Vagina (tissue), 2 donors: ENCODE measurements at places on chromosomes 5 and 9. TPM values are rescaled to one million over a fixed set of nuclear protein-coding genes. Genes with fewer than 3 reads are reported as not detected.
A peak's percentile ranks its signal among the peaks of the same experiment; 100 is the strongest.

The PCDHA12 gene
- total RNA-seq: 0.25 TPM

GRCh38 chr5:6722015-6722414, 8.8 kb downstream of the TENT4A start:
- DNase-seq: no peak

- DNase-seq: no peak
These were observed 99.6 kb upstream of the RAPGEF1 start for GRCh38 chr9:131839281-131840084.

- DNase-seq: no peak
These were observed 75.0 kb upstream of the NIPBL start for GRCh38 chr5:36801523-36801922.

DNA sequence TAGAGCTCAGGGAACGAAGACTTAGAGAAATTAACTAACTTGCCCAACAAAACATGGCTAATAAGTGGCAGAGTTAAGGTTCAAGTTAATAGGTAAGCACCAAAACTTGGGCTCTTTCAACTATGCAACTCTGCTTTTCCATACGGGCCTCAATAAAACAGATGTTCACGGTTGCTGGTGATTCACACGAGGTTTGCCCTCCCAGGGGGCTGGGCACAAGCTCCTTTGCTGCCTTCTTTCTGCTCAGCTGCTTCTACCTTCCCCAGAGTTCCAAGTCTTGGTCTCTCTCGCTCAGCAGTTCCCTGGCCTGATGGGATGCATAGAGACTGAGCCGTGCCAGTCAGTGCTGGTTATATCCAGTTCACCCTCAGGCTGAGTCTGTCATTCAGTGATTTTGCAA, 217.9 kb downstream of the SREK1 start:
- DNase-seq: no peak

DNA sequence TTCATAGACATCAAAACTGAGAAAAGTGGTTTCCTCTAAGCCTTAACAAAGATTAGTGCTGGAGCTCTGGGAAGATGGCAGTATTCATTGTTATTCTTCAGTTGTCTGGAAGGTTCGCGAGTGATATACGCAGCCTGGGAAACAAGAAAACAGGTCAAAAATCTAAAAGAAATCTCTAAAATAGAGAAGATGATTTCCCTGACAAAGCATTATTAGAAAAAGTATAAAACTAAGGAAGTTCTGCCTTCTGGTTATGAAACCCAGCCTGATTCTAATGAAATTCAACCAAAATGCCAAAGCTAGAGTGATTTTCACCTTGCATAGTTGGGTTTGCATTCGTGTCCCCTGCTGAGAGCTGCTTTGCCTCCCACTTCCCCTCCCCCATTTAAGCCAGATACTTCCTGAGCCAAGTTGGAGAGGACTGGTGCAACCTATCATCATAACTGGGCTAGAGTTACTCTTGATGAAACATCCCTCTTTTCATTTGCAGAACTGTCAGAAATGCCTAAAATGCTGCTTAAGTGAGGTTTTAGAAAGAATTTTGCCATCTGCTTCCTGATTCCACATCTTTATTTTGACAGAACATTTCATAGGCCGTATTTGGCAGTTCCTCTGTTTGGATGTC, 48.4 kb downstream of the NDFIP1 start:
- DNase-seq: no peak

GRCh38 chr5:107253246-107253645, 417.5 kb downstream of the EFNA5 start:
- DNase-seq: no peak

DNA sequence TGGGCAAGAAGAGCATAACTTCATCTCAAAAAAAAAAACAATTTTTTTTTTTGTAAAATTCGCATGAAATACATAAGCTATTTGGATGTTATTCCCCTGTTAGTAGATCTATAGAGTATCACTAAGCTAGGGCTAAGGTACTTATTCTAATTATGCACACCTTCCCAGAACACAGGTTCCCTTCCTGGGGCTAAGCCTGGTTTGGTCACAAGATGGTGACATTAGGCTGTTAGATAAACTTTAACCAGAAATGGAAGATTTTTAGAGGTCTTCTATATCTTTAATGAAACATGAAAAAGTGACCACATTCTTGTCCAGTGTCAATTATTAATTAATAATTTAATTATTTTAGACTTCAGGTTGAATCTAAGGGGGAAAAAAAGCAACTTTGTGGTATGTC, 433.5 kb downstream of the CDH18 start:
- DNase-seq: no peak

DNA sequence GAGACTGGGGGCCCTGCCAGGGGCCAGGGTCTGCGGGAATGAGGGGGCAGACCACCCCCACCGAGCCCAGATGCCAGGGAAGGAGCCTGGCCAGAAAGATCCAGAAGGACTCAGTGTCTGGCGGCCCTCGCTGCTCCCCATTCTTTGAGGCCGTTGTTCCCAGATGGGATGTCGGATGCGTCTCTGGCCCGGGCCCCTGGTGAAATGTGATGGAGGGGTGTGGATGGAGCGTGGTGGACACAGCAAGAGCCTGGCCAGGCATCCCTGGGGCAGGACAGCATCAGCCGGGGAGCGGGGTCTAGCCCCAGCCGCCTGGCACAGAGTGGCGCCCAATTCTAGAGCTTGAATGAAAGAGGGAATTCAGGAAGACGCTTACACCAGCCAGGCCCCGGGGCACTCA, 46.2 kb upstream of the NKD2 start:
- DNase-seq: peak; percentile 54

- DNase-seq: no peak
These were observed 1.1 kb downstream of the CFAP90 start for GRCh38 chr5:7849681-7850394.

- DNase-seq: no peak
These were observed 38.7 kb upstream of the PTGS1 start for GRCh38 chr9:122332083-122332482.
